ENCODE measurements at places on chromosomes 1 and 21. TPM values are rescaled to one million over a fixed set of nuclear protein-coding genes. Genes with fewer than 3 reads are reported as not detected.

FNDC10 gene
- total RNA-seq: 2.9 TPM

SPRR1A gene
- total RNA-seq: not detected

GRCh38 chr21:34908419-34909055, 140.6 kb downstream of the RUNX1 start:
- DNase-seq: no peak

S100A11 gene
- 262 TPM for total RNA-seq

DNA sequence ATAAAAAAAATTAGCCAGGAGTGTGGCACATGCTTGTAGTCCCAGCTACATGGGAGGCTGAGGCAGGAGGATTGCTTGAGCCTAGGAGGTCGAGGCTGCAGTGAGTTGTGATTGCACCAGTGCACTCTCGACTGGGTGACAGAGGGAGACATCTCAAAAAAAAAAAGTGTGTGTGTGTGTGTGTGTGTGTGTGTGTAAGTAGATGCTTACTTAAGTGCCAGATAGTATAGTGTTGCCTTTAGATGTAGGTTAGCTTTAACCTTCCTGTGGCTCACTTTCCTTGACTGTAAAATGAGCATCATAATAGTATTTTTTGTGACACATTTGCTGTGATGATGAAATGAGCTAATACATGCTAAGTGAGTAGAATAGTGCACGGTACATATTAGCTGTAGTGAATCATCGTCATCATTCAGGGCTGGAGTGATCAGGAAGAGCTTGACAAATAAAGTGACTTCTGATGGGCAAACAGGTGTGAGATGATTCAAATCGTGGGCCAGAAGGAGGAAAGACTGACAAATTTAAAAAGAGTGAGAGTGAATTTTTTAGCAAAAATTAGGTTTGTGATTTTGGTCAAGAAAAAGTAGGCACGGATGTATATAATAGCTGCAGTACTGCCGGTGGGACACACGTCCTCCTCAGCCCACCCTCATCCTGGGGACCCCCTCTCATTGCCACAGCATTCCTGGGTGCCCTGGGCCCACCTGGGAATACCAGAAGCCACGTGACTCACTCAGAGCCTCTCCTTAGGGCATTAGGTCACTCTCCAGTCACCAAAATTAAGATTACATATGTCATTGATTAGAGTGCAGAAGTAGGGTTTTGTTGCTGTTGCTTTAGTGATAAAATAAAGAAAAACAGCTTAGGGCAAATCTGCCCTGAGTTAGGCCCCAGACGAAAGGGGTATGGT, 33.9 kb downstream of the EIF2D start:
- DNase-seq: no peak

TPTE gene
- not detected for total RNA-seq

- DNase-seq: no peak
Measured at GRCh38 chr1:162028726-162029125, 5.1 kb upstream of the OLFML2B start.

Data from CD8-positive, alpha-beta memory T cell (primary cell).